Activated CD4-positive, alpha-beta T cell treated with anti-CD3 and anti-CD28 coated beads for 1 hour (primary cell): ENCODE measurements at places on chromosomes 7 and 10.

DNA sequence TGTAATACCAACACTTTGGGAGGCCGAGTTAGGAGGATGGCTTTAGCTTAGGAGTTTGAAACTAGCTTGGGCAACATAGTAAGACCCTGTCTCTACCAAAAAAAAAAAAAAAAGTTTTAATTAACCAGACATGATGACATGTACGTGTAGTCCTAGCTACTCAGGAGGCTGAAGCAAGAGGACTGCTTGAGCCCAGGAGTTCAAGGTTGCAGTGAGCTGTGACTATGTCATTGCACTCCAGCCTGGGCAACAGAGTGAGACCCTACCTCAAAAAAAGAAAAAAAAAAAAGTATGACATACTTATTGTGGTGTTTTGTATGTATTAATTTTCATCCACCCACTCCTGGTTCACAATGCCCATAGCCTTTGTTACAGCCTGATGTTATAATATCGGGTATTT is 69.7 kb downstream of the GSAP start:
- no peak for DNase-seq

- no peak for DNase-seq
Measured at GRCh38 chr10:122363722-122364463, 10.6 kb upstream of the PLEKHA1 start.

- no peak for DNase-seq
Measured at GRCh38 chr7:135317676-135318325, 84.2 kb downstream of the STRA8 start.

DNA sequence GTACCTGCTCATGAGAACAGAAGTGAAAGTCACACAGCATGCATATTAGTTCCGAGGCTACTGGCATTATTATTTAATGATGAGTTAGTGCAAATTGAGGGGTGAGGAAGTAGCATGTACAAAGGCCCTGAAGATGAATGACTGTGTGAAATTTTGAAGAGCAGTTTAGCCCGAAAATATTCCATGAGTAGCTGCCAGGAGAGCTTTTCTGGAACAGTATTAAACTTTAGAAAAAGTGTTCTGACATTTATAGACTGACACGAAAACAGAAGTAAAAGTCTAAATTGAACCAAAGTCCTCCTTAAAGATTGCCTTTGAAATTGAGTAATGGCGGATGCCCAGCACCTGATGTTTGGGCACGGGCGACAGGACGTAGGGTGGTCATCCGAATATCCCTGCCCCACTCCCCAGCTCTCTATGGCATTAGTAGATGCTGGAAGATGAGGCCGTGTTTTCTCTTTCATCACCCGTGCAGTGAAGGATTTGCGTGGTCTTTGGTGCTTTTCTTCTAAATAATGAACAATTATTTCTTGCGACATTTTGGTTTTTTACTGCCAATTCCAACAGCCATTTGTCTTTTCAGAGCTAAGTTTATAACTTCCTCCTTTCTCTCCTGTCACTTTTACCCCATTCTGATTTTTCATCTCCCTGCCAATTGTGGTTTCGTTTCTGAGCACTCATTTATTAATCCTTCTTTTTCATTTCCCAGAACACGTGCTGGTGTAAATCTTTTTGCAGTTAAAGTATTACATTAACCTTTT is 192.6 kb downstream of the MGMT start:
- DNase-seq, result no peak

DNA sequence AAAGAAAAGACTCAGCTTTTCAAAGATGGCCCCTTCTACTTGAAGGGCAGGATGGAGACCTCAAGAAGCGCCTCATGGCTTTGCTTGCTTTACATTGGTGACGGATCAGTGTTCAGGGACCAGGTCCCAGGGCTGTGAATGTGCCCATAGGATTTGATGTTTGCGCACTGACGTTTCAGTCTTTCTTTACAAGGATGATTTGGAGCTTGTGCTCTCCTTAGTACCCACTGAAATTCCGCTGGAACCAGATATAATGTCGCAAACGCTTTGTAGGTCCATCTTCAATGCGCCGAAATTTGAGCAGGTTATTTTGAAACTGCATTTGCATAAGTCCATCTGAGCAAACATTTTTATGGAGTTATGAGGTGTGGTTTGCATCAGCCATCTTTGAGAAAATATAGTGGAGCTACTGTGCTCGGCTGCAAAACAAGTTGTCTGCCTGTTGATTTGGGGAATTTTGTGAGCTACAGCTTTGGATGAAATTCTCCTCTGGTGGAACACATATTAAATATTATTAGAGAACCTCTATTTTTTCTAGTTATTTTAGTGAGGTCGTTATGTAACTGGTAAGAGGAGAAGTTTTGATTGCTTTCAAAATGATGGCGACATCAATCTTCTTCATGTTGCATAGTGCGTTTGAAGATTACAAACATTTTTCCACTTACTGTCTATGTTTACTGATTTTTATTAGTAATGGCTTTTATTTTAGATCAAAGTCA is 2.4 kb downstream of the RBM20 start:
- DNase-seq, result no peak

DNA sequence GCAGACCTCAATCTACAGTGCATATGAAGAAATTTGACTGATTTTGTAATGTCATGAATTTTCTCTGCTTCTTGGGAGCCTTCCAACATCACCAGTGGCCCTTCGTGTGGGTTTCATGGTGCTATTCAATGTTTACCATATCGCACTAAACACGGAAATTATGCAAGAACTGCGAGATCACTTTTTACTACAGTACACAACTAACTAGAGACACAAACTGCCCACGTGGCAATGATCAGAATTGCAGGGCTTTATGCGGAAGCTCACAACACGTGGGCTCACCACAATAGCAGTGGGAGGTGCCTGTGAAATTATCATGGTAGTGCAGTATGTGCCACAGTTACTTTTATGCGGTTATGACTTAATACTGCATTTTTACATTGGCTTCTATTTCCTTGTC is 449.7 kb upstream of the KLF6 start:
- DNase-seq, result no peak

- no peak for DNase-seq
Measured at GRCh38 chr10:34240039-34240438, 575.1 kb downstream of the PARD3 start.

- no peak for DNase-seq
Measured at GRCh38 chr7:100176096-100177044, 811 bp downstream of the GPC2 start.

GRCh38 chr7:7231865-7232264 is 49.5 kb downstream of the C1GALT1 start:
- no peak for DNase-seq

- DNase-seq, result no peak
Measured at GRCh38 chr7:52270301-52270700, 765.1 kb upstream of the POM121L12 start.

- DNase-seq, result no peak
Measured at GRCh38 chr7:45679516-45679915, 105.3 kb downstream of the ADCY1 start.

- no peak for DNase-seq
Measured at GRCh38 chr10:99881371-99881770, 98.9 kb downstream of the ABCC2 start.

DNA sequence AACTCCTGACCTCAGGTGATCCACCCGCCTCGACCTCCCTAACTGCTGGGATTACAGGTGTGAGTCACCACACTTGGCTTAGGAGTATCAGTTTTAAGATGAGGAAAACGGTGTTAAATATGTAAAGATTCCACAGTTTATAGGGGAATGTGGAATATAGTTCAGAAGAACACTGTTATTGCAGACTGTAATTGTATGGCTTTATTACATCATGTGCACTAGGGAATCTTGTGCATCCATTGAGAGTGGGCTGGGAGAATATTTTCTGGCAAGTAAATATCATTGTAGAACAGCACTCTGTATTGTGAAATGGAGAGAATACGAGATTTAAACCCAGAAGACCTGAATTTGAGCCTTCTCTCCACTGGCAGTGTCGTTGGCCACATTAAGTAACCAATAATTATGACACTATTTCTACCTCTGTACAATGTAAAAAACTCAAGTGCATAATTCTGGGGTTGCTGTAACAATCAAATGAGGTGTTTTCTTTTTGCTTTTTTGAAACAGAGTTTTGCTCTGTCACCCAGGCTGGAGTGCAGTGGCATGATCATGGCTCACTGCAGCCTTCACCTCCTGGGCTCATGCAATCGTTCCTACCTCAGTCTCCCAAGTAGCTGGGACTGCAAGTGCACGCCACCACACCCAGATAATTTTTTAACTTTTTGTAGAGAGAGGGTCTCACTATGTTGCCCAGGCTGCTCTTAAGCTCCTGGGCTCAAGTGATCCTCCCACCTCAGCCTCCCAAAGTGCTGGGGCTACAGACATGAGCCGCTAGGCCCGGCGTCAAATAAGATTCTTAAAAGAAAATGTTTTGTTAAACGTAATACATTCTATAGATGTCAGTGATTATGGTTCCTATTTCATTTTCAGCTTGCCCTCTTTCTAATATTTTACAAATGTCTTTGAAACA is 12.0 kb upstream of the PARD3 start:
- no peak for DNase-seq

DNA sequence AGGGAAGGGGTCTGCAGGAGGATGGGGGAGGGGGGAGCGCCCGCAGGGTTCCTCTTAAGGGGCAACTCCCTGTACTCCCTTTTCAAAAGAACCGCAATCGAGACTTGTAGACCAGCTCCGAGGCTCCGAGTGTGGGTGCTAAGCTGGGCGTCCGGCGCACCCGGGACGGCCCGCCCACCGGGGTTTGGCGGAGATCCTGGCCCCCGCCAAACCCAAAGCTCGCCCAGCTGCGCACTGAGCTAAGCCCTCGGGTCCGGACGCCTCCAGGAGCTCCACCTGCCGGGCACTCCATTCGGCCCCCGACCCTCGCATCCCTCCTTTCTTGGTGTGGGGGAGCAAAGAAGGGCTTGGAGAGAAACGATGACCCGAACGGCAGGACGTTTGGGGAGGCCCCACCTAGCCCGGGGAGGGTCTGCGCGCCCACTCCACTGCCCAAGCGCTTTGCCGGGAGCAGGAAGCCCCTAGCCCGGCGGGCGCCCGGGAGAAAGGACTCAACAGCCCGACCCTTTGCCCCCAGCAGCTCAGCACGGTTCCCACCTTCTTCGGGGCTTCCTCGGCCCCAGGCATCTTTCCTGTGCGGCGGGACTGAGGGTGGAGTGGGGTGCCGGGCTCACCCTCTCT is 651 bp downstream of the AFAP1L2 start:
- no peak for DNase-seq

DNA sequence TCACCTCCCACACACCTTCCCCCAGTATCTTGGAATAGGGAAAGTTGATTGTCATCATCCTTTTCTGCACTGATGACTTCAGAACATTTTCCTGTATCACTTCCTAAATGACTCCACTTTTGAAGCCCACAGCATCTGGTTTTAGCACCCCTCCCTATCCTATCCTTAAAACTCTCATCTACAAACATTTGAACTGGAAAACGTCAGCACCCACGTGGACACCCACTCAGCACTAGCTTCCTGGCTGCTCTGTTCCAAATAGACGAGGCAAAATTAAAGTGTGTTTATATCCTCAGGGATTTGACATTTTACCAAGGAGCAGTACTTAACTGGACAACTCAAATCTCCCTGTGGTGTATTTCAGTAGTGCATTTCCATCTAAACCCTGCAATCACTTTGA is 73.9 kb downstream of the REEP3 start:
- no peak for DNase-seq

DNA sequence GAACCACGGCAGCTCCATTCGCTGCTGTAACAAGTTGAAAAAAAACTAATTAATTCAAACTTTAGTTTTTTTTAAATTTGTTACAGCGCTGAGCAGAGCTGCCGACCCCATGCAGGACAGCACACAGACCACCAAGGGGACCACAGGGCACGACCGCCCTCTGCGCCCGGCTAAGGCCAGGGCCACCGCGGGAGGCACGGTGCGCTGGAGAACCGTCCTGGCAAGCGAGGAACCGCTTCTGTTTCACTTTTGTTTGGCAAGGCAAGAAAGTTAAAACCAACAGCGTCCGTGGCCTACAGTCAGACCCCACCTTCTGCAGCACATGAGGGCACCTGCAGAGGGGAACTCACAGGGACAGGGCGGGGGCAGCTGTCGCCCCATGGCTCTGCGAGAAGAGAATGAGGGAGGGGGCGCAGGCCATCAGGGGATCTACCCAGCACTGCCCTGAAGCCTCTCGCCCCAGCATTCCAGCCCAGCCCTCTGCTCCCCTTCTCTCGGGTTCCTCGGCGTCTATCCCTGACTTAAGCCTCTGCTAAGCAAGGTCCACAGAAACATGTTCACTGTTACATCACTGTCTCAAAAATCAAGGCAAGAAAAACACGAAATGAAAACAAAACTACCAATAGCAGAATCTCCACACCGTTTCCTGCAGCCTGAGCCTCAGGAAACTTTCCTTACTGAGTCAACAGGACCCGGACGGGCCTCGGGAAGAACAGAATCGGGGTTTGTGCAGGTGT is 204.4 kb downstream of the DIP2C start:
- DNase-seq, result no peak

- no peak for DNase-seq
Measured at GRCh38 chr10:10831085-10831484, 186.6 kb upstream of the CELF2 start.

GRCh38 chr7:43391518-43391917 is 191.4 kb upstream of the STK17A start:
- no peak for DNase-seq

DNA sequence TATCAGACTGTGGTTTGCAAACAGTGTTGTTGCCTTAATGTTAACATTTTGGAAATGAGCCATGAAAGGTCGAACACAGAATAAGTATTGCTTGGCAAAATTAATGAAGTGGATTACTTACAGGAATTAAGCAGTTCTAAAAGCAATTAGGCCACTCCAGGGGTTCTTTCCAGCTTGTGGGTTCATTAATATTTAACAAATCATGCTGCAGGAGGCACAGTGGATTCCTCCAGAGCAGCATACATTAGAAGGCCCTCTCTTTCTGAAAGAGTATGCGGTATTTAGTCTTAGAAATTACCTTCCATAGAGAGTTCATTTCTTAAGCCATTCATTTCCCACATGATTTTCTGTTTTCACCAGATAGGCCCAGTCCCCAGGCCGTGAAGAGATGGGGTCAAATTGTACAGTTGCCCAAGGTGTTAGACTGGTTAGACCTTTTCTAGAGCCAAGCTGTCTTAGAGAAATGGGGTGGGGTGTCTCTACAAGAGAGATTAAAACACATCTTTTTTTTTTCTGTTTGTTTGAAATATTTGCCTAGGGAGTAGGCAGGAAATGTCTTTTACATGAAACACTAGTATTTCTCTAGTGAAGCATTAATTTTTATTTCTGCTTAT is 40.0 kb upstream of the AGR3 start:
- no peak for DNase-seq

DNA sequence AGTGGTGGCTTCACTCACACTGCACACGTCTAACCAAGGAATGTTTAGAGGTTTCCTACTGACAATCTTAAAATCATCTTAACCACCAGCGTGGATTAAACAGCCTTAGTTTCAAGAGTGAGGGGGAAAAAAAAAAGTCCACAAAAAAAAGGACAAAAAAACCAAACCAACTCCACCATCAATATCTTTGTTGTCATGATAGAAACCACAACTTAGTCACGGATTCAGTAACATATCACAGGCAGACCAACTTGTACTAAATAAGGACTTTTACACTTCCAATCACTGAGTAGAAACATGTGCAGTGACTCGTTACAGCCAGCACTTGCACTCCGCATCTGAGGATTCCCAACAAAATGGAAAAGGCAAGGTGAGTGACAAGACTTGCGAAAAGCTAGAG is 46.5 kb downstream of the FAM171A1 start:
- DNase-seq, result no peak

- DNase-seq, result no peak
Measured at GRCh38 chr7:43124388-43124787, 11.9 kb downstream of the HECW1 start.

GRCh38 chr7:77982926-77983550 is 184.5 kb downstream of the PHTF2 start:
- DNase-seq, result no peak
